ENCODE measurements at places on chromosomes 2 and 18. TPM values are rescaled to one million over a fixed set of nuclear protein-coding genes. Genes with fewer than 3 reads are reported as not detected.

Gene ACOXL
- total RNA-seq, result 0.26 TPM

Gene MZT2B
- total RNA-seq, result 401 TPM

Gene DLGAP1
- total RNA-seq, result 0.45 TPM

Gene CNTNAP5
- not detected for total RNA-seq

DNA sequence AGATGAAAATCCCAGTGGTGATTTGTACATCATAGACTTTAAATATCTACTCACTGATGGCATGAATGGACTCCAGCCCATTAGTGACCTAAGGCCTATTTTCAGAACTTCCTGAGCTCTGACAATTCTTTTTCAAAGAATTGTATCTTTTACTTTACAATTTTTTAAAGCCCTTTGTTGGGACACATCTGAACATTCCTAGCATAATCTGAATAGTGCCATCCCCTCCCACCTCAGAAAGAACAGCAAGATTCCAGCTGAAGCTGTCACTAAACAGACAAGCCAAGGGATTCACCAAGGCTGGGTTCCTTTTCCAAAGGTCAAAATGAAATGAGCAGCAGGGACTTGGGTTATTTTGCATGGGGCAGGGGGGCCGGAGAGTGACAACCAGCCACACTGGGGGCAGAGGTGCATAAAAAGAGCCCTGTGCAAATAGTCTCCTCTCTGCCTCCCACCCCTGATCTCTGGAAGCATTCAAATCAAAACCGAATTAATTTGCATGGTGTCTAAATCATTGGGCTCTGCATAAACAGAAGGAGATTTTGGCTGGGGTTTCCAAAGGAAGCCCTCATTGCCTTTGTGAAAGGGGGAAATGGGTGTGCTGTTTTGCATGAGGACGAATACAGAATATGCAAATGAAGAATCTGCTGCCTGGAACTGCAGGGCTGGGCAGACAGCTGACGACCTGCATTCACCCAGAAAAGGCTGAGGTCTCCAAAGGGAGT, 17.2 kb downstream of the EPHA4 start:
- no peaks in the 10 kb centered on the region for H3K27me3 ChIP-seq
- peak; percentile 58 for DNase-seq
- peaks cover 62% of the 10 kb centered on the region for H3K4me1 ChIP-seq

- peaks cover 5% of the 10 kb centered on the region for H3K27me3 ChIP-seq
- no peaks in the 10 kb centered on the region for H3K36me3 ChIP-seq
- no peak overlapping the region for H3K27ac ChIP-seq
- H3K4me3 ChIP-seq, result no peak overlapping the region
- no peaks in the 10 kb centered on the region for H3K4me1 ChIP-seq
Measured at GRCh38 chr2:233821709-233822100, 32.6 kb downstream of the HJURP start.

DNA sequence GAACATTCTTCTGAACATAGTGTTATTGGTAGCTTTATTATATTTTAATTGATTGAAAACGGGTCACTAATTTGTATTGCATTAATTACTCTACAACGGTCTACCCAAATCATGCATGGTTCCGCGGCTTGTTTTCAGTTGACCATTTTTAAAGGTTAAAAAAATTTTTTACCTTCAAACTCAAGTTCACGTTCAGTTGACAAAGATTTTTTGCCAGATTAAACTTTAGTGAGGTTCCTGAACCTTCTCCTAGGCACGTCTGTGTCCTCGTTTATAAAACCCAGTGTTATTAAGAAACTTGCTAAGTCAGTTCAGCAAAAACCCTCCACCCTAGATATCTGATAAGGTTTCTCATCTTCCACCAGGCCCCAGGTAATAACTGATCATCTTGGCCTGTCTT, 331.2 kb downstream of the ALK start:
- DNase-seq, result no peak
- no peak overlapping the region for H3K27ac ChIP-seq
- no peaks in the 10 kb centered on the region for H3K27me3 ChIP-seq
- no peaks in the 10 kb centered on the region for H3K36me3 ChIP-seq

GRCh38 chr18:59646228-59646962, 50.8 kb downstream of the CCBE1 start:
- no peaks in the 10 kb centered on the region for H3K27me3 ChIP-seq
- no peaks in the 10 kb centered on the region for H3K4me1 ChIP-seq
- DNase-seq, result no peak
- H3K4me3 ChIP-seq, result no peak overlapping the region
- no peak overlapping the region for H3K27ac ChIP-seq

GRCh38 chr2:193963472-193964119, 1693.4 kb upstream of the SLC39A10 start:
- H3K4me3 ChIP-seq, result no peak overlapping the region
- DNase-seq, result no peak
- no peaks in the 10 kb centered on the region for H3K27me3 ChIP-seq
